Pancreas (tissue), 10 donors: ENCODE measurements at places on chromosomes 13 and 19.

DNA sequence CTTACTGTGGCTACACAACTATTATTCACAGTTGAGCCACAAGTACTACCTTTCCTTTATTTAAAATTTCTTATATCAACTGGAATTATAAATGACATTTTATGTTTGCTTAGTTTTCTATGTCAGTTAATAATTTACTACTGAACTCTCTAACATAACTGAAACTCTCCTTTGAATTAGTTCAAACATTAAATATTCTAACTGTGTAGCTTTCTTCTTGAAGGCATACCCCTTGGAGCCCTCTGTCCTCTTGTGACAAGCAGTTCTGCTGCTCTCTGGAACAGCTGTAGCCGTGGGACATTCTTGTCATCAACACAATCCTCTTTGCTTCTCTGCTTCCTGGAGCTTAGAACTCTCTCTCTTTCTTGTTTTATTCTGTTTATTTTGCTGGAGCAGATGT, 244.8 kb downstream of the NHLRC3 start:
- no peak for DNase-seq

GRCh38 chr13:58706421-58706820, 1074.9 kb downstream of the PCDH17 start:
- no peak for DNase-seq

- DNase-seq: no peak
Measured at GRCh38 chr19:44776402-44777096, 1.1 kb upstream of the CBLC start.

DNA sequence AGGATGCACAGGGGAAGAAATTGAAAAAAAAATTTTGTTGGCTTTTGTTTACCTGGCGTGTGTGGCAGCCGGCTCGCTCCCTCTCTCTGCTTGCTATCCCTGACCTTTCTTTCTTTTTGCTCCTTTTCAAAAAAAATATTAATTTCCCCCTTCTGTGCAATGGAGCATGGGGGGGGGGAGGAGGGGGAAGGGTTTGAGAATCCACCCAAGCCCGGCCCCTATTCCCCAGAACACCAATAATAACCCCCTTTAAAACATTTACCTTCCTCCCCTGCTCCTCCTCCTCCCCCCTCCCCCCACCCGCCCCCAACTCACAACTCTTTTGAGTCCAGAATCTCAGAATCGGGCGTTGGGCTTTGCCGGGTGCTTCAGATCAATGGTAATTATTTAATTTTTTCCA, 28.4 kb downstream of the NFIX start:
- no peak for DNase-seq
